ENCODE measurements at places on chromosomes 12 and 14.
A peak's percentile ranks its signal among the peaks of the same experiment; 100 is the strongest.

- DNase-seq: no peak
These were observed 163.7 kb upstream of the RPH3A start for GRCh38 chr12:112627851-112628250.

GRCh38 chr14:105151084-105151837 lies 17.3 kb downstream of the JAG2 start:
- no peak for DNase-seq

DNA sequence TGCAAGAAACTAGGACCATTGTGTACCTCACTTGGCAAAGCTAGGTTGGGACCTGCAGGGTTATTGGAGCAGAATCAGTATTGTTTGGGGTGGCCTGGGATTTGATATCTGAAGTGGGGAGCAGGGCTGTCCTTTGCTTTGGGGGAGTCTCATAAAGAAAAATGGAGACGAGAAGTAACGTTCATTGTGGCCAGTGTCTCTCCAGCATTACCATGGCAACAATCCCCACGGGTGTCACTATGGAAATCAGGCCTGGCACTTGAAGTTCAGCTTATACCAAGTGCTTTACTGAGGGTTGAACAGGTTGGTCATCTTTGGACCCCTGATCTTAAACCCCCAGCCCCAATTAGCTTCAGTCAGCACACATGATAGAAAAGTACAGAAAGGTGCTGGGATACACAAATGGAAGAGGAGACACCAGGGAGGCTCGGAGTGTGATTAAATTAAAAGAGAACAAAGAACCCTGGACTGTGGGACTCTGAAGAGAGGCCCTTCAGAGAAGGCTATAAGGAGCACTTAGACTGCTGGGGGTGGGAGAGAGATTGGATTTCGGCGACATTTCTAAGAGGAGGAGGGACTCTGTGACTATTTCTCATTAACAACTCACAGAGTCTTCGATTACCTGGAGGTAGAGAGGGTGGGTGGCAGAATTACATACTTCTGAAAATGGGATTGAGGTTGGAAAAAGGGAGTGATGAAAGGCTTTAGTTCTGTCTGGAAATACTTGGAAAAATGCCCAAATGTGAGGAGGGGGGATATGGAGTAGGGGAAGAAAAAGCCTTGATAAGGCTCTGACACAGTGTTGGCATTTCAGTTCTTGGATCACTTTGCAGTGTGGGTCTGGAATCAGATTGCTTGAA lies 3.7 kb downstream of the KIF5A start:
- DNase-seq: no peak

GRCh38 chr12:100672075-100672592 lies 98.7 kb downstream of the GAS2L3 start:
- peak; percentile 14 for DNase-seq

- DNase-seq: no peak
These were observed 9.0 kb upstream of the RNU6-7 start for GRCh38 chr14:32192712-32193373.

GRCh38 chr14:57008534-57008933 lies 198.3 kb upstream of the OTX2 start:
- no peak for DNase-seq

DNA sequence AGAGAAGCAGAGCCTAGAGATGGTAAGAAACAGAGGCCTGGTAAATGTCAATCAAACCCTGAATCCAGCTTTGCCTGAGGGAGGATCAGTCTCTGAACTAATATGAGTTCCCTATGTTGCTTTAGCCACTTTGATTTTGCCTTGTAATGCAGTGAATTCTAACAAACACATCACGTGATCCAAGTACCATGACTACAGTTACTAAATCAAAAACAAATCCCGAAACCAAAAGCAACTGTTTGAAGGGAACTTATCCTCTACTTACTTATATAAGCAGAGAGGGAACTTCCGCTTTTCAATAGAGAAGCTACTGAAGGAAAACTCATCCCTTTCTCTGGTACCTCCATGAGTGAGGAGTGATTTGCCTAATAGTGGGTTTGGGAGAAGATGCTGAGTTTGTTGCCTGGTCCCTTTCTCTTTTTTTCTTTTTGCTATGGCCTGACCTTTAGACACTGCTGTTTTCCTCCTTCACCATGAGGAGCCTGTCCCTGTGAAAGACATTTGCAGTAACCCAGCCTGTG lies 7.7 kb upstream of the PPTC7 start:
- peak; percentile 57 for DNase-seq

DNA sequence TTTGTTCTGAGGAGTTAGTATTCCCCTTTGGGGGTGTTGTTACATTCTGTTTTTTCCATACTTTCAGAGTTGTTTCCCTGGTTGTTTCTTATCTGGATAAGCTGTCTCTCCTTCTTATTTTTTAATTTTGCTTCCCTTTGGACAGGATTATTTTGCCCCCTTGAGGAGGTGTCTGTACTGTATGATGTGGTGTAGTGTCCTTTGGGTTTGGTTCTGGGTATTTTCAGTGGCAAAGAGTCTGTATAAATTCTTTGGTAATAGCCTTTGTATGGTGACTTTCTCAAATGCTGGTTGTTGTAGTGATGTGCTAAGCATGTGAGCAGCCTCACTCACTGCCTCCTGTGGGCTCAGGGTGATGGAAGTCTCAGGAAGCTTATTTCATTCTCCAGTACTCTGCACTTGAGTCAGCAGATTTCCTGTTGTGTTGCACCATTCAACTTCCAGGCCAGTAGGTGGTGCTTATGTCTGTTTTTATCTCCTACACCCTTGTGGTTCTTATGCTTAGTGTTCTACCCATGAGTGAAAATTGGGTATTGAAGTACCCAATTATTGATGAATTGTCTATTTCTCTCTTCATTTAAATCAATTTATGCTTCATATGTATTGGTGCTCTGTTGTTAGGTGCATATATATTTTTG lies 103.3 kb upstream of the PMCH start:
- DNase-seq: peak; percentile 62

GRCh38 chr12:28507033-28507432 lies 316.8 kb downstream of the CCDC91 start:
- DNase-seq: peak; percentile 4

- DNase-seq: no peak
These were observed 84.1 kb downstream of the ITPR2 start for GRCh38 chr12:26748741-26749431.

- DNase-seq: no peak
These were observed 7.5 kb downstream of the HIP1R start for GRCh38 chr12:122842505-122843405.

DNA sequence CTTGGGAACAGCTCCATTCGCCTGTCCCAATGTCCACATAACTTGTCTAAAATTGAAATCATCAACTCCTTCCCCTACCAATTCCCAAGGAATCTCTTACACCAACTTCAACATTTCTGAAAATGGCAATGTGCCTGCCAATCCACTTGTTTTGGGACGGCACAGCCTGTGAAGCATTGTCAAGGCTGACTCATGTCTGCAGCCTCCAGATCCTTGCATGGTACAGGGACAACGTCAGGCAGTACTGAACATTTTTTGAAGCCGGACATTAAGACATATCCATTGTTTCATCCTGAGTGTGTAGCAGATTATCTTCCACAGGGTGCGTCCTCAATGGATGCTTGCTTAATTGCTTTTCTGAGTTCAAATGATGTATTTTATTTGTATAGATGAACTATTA lies 794.1 kb downstream of the BCL11B start:
- DNase-seq: no peak

DNA sequence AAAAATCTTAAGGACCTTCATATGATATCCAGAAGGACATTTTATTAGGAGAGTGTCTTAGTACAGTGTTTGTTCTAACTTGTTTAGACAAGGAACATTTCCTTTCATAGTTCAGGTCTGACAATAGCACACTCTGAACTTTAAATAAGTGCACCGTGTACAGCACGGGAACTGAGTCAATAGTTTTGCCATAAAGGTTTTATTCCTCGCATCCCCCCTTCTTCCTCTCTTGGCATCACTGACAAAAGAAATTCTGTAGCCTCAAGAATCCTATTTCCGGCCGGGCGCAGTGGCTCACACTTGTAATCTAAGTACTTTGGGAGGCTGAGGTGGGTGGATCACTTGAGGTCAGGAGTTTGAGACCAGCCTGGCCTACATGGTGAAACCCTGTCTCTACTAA lies 58.3 kb downstream of the TMCC3 start:
- no peak for DNase-seq

GRCh38 chr12:44118946-44119345 lies 283.1 kb downstream of the TMEM117 start:
- no peak for DNase-seq

GRCh38 chr14:94330857-94331256 lies 7.7 kb upstream of the SERPINA6 start:
- DNase-seq: no peak

DNA sequence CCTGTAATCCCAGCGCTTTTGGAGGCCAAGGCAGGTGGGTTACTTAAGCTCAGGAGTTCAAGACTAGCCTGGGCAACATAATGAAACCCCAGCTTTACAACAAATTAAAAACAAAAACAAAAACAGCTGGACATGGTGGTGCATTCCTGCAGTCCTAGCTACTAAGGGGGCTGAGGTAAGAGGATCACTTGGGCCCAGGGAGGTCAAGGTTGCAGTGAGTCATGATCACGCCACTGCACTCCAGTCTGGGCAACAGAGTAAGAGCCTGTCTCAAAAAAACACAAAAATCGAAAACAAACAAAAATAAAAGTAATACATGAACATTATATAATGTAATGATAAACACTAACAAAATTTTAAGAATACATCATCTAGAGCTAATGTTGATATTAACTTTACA lies 46.2 kb upstream of the GRIP1 start:
- DNase-seq: no peak

GRCh38 chr12:121748571-121749265 lies 36.2 kb downstream of the TMEM120B start:
- peak; percentile 68 for DNase-seq

DNA sequence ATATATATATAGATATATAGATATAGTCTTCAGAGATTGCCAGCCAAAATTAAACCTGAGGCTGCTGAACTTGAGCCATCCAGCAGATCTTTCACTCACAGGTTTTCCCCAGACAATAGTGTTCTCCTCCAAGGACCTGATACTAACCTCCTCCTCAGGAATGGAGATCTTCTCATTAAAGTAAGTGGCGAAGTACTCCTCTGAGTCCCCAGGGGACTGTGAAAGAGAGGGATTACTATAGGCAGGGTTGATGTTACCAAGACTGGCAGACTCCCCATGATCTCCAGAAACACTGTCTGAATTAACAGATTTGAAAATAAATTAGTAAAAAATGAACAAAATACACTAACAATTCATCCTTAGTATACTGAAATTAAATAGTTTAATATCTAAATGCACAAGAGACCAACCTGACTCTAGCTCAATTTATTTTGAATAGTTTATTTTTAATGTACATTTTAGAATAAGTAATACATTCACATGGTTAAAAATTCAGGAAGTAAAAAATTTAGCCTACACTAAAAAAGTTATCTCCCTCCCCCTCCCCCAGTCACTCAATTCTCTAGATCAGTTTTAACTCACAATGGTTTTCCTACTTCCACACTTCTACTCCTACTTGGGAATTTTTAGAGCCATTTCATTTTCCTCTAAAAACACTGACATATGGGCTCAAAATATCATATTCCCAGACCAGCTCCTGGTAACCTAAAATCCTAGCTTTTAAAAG lies 17.7 kb downstream of the SLC11A2 start:
- no peak for DNase-seq

DNA sequence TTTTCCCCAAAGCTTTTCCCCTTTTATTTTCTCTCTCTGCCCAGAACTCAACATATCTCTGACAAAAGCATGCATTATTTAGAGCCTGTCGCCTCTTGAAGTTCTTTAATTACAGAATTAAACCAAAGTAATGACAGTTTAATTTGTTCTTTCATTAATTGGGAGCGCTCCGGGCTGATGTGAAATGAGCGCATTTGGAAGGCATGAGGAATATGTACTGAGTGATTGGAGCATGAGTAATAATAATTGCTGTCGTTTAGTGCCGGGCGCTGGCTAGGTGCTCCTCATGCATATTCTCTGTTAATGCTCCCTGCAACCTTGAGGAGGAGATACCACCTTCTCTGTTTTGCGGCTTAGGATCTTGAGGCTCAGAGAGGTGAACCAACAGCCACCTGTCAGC lies 120.5 kb downstream of the SLC25A47 start:
- no peak for DNase-seq

DNA sequence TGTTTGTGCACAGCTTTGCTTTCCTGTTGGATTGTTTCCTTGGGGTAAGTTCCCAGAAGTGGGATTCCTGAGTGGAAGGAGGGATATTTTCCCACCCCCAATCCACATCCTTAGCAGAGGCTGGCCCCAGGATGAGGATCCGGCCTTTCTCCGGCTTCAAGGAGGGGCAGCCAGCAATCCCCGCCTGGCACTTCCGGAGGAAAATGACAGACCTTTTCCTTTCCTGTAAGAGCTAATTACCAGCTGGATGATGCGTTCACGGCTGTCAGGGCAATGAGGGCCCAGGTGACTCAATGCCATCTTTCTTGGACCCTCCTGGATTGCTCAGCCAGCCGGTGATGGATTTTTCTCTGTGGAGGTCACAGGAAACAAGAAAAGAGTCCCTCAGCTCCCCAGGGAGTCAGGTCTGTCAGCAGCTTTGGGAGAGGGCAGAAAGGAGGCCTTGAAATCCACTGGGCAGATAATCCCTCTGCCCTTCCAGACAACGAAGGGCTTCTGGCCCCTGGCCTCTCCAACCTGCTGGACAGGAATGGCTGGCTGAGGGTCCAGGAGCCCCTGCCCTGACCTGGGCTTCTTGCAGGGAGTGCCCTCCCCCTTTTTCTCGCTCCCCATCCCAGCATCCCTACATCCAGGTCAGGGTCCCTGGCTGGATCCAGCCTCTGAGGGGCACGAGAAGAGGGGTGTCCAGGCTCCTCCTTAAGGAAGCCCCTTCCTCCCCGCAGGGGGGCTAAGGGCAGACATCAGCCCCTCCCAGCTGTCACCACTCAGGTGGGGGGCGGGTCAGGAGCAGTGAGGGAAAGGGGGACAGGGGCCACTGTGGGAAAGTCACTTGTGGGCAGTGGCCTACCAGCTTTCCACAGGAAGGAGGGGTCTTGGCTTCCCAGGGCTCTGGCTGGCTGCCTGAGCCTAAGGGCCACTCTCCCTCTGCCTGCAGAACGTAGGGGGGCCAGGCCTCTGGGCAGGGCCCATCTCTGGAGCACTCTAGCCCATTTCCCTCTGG lies 16.1 kb upstream of the CCDC85C start:
- DNase-seq: no peak

DNA sequence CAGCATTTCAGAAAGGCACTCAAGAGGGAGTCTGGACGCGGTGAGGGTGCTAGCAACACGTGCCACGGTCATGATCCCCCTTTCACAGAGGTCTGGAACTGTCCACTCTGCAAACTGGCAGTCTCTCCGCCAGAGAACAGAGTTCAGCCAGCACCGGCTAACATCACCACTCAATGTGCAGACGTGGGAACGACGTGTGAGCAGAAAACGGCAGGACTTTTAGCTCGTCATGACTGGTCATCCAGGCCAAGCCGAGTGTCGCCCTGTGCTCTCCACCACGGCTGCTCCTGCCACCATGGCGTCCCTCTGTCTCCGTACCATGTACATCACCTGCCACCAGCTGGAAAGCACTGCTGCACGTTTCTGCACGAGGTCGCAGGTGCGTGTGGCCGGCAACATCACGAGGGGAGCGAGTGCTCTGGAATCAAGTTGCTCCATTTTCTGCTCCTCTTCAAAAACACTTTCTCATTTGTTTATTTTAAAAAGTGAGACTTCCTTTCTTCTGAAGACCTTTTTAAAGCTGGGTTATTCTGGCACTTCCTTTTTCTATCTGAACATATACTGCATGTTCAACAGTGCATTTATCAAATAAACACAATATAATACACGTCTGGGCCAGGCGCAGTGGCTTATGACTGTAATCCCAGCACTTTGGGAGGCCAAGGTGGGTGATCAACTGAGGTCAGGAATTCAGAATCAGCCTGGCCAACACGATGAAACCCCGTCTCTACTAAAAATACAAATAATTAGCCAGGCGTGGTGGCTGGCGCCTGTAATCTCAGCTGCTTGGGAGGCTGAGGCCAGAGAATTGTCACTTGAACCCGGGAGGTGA lies 28.0 kb downstream of the SLC15A4 start:
- no peak for DNase-seq

GRCh38 chr14:73457041-73457923 lies 1.1 kb downstream of the NUMB start:
- no peak for DNase-seq
